ENCODE measurements at places on chromosomes 1 and 21.

GRCh38 chr21:42213082-42213774, 5.7 kb upstream of the ABCG1 start:
- no peak for DNase-seq

DNA sequence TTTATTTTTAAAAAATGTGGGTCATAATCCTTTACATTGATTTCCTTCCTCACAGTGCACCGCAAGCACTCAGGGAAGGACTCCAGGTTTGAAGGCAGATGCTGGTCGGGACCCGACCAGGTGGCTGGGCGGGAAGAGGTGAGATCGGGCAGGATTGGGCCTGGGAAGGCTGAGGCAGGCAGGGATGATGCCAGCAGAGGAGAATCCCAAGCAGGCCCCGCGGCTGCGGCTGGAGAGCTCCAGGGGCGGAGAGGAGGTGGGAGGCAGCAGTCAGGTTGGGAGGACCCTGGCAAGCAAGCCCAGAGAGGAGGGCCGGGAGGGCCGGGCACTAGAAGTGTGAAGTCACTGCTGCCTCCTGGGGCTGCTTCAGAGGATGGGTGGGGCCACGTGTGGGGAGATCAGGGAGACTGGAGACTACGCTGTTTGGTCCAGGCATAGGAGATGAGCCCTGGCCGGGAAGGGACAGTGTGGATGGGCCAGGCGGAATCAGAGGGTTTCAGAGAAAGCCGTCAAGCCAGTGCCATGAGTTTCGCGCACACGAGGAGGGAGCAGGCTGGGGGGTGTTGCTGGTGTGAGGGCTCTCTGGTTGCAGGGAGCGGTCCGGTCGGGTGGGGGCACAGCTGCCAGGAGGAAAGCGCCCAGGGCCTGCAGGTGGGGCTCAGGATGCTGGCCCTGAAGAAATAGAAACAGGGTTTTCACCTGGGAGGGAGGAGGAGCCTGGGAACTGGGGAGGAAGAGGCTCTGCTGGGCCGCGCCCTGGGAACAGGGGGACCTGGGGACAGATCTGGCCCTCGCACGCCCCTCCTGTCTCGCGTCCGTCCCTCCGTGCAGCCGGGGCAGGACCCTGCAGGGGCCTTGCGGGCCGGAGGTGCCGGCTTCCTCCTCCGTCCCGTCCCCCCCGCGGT, 888 bp upstream of the COL18A1 start:
- no peak for DNase-seq

DNA sequence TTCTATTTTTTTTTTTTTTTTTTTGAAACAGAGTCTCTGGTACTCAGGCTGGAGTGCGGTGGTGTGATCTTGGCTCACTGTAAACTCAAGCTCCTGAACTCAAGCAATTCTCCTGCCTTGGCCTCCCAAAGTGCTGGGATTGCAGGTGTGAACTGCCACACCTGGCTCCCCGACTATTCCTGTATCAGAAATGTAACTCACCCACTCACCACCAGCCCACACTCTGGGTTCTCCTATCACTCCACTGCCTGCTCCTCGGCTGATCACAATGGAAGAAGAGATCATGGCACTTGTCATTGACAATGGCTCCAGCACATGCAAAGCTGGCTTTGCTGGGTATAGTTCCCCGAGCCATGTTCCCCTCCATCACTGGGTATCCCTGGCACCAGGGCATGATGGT, 15.9 kb downstream of the RABIF start:
- DNase-seq, result no peak

DNA sequence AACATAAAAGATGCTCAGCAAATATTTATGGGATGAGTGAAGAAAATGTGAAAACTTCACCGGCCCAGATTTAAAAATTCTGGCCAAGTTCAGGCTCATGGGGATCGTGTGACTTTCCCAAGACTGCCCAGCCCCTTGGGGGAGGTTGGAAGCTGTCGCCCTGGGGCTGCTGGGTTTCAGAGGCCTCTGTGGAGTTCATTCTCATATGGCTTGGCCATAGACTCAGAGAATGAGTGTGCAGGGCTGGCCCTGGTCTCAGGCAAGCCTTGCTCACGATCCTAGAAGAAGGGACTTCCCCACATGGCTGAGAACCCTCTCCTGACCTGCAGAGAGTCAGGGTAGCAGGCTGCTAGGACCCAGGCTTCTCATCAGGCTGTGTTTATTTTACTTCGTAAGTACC, 24.6 kb downstream of the PADI2 start:
- no peak for DNase-seq

DNA sequence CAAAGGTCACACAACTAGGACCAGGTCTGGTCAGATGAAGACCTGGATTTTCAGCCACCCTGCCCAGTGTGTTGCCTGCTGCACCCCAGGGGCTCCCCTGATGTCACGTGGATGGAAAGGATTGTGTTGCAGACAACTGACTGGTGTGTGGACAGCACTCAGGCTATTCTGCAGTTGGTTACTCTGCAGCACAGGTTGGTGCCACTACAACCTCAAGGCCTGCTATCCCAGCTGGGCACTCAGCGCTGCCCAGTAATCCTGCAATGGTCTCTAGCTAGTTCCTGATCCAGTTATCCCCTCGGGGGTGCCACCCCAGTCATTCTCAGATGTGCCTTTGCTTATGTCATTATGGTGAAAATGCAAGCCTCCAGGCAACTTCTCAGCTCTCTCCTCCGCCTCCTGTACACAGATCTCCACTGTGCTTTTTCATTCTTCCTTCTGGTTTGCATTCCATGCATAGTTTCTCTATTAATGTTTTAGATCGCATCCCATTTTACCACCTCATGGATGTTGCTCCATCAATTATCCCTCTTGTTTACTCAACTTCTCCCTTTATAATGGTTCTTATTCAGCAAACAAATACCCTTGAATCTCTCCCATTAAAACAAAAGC, 503.2 kb upstream of the CAMK1G start:
- DNase-seq, result no peak

- no peak for DNase-seq
Observed at GRCh38 chr1:191002768-191003167, 525.1 kb upstream of the BRINP3 start.

GRCh38 chr1:15952317-15953258, 23.3 kb downstream of the ZBTB17 start:
- DNase-seq, result no peak

GRCh38 chr1:6202256-6202655, 2.9 kb upstream of the RPL22 start:
- no peak for DNase-seq

DNA sequence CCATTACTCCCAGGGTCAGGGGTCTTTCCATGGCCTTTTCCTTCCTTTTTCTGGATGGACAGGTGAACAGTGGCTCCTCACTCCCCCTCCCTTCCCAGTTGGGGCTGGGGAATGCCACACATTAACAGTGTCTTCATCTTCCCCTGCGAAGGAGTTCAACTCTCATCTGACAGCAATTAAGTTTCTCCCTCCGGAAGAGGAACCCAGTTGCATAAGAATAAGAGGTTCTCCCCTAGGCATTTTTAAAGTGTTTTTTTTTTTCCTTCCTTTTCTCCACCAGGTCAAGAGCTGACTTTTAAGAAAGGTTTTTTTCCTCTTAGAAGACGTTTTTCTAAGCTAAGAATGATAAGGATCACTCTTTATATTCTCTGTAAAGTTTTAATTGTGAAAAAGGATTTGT, 42.3 kb upstream of the FASLG start:
- DNase-seq, result no peak

GRCh38 chr1:209647156-209647555, 5.1 kb downstream of the LAMB3 start:
- no peak for DNase-seq
